ENCODE measurements at places on chromosomes 4 and X.
A peak's percentile ranks its signal among the peaks of the same experiment; 100 is the strongest.

DNA sequence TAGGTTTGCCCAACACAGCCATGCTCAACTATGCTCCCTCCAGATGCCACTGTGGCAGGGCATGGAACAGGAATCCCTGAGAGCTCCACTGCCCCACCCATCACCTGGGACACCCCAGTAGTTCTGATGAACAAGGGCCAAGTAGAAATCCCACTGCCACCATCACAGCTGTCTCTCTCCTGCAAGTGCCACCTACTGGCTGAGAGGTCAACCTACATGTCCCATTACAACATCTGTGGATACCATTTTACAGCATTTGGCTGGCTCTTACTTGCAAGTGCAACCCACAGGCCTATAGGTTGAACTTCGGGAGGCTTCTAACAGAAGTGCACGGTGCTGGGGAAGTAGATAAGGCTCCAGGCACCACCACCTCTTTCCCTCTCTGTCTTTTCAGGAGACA is 142.5 kb downstream of the CXXC4 start:
- DNase-seq = no peak

- DNase-seq = no peak
These were observed 79.4 kb upstream of the ADRA2C start for GRCh38 chr4:3686753-3687152.

GRCh38 chr4:78768452-78769180 is 7.5 kb upstream of the BMP2K start:
- DNase-seq = no peak

DNA sequence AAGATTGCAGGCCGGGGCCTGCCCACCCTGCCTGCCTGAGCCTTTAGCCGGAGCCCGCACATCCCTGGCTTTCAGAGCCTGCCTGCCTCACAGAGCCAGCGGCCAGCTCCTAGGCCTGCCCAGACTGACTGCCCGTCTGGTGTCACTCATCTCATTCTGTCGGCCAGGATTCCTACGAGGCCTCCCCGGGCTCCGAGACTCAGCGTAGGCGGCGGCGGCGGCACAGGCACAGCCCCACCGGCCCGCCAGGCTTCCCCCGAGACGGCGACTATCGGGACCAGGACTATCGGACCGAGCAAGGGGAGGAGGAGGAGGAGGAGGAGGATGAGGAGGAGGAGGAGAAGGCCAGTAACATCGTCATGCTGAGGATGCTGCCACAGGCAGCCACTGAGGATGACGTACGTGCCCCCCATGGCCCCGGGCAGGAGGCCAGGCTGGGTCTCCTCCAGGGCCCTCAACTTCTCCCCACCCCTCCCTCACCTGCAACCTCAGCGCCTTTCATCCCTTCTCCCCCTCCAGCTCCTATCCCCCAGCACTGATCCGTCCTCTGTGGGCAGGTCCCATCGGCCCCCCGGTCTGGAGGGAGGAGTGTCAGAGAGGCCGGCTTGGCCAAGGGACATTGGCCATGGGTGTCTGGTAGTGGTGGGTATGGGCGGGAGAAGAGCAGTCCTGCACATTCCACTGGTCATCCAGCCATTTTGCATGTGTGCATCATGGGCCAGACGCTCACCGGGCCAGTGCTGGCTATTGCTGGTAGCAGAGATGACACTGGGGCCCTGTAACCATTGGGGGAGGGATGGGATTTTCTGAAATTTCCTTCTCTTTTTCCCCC is 22.6 kb upstream of the UBA1 start:
- DNase-seq = no peak

DNA sequence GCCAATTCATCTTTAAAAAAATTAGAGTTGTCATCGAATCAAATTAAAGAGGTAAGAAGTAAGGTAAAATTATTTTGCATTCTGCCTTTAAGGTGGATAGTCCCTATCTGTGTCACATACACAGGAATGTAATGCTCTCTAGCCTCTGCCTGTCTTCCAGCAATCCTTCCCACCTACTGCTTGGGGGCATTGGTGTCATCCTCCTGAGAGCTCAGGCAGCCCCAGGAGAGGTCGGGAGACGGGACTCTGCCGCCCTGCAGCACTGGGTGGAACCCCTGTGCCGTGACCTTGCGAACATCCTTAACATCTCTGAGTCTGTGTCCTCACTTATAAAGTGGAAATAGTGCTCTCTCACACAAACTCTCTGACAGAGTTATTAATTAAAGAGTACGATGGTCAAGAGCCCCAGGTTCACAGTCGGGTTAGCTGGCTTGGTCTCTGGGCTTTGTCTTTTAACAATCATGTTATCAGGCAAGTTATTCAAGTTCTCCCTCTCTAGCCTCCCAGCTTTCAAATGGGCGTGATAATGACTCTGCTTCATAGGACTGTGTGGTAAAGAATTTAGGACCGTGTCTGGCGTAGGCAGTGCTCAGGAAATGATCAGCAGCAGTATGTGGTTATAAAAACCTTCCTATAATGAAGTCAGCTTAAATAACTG is 10.2 kb downstream of the TLR3 start:
- no peak for DNase-seq

GRCh38 chr4:17941731-17942130 is 79.8 kb downstream of the LCORL start:
- no peak for DNase-seq

DNA sequence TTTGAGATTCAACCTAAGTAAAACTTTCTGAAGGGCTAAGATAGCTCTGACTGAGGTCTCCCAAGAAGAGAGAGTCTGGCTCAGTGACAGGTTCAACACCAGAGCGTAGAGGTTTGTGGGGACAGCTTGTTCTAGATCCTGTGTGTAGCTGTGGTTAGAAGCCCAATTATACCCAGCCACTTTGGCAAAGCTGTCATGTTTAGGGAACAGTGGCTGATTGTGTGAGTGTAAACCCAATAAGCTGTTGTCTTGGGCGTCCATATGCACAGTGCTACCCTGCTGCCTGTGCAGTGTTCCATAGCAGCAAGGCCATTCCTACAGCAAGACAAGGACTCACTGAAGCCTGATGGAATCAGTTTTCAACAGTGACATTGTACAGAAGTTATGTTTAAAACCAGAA is 11.2 kb upstream of the SCRG1 start:
- no peak for DNase-seq

GRCh38 chr4:54525602-54526001 is 132.2 kb upstream of the KIT start:
- no peak for DNase-seq

- peak; percentile 60 for DNase-seq
These were observed 87.0 kb downstream of the BCOR start for GRCh38 chrX:40010550-40011321.

DNA sequence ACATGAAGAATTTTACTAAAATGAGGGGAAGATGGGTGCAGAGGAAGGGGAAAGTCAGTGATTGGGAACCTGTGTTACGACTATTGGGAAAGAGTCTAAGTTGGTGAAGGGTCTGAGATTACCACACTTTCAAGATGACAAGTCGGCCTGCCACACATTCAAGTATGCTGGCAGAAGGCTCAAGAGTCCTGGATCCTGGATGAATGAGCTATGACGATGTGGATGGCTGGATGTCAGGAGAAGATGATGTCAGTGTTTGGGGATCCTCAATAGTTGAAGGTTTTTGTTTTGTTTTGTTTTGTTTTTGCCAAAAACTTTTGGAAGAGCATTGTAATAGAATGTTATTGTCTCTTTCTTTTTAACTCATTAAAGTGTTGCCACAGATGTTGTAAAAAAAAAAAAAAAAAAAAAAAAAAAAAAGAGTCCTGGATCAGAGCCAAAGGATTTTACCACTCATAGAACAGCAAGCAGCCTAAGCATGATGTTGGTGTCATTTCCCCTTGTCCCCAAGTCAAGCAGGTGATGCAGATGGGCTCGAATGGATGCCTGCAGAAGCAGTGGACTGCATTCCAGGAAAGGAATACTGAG is 120.6 kb downstream of the REELD1 start:
- DNase-seq = no peak

DNA sequence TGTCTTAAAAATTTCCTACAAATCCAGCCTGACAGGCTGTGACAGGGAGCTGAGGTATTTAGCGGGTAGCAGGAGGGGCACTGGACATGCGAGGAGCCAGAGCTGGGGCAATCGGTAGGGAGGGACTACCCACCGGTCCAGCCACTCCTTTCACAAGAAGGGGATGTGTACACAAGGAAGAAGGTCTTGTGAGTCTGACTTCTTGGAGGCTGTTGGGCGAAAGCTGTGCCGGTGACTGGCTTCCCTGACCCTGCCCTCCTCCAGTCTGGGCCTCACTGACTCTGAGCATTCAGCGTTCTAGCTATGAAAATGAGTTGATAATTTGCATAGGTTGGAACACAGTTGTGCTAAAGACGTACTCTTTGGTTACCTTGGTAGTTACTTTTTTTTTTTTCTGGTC is 12.7 kb upstream of the CXCL8 start:
- no peak for DNase-seq

DNA sequence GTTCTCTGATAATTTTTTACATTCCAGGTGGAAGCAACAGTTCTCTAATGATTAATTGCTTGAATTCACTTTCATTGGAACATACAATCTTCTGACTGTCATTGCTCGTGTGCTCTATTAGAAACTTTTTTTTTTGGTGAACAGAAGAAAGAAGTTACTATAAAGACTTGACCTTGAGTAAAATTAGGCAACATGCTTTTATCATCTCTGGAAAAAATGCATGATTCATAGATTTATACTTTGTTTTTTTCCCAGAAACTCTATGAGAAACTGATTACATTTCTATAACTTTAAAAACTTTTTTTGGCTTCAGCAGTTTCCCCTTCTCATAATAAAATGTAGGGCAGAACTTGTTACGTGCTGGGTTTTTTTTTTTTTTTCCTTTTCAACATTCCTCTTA is 167.6 kb downstream of the ARHGAP10 start:
- no peak for DNase-seq

DNA sequence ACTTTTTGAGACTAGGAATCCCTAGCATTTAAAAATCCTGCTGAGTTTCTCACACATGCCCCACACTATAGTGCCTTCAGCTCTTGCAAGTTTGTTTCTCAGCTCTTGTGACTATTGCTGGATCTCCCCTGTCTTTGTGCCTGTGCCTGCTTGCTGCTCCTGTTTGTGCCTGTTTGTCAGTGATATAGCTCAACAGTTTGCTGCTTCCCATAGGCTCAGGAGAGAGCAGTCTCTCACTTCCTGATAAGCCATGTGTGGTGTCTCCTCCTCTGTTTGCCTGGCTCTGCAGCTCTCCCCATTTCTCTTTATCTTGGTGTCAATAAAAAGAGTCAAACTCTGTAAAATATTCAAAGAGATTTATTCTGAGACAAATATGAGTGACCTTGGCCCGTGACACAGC is 259.8 kb upstream of the CLNK start:
- no peak for DNase-seq

GRCh38 chr4:151347490-151348235 is 22.3 kb upstream of the SH3D19 start:
- DNase-seq = no peak

- DNase-seq = no peak
These were observed 363.9 kb downstream of the KLHL13 start for GRCh38 chrX:117752745-117753144.

DNA sequence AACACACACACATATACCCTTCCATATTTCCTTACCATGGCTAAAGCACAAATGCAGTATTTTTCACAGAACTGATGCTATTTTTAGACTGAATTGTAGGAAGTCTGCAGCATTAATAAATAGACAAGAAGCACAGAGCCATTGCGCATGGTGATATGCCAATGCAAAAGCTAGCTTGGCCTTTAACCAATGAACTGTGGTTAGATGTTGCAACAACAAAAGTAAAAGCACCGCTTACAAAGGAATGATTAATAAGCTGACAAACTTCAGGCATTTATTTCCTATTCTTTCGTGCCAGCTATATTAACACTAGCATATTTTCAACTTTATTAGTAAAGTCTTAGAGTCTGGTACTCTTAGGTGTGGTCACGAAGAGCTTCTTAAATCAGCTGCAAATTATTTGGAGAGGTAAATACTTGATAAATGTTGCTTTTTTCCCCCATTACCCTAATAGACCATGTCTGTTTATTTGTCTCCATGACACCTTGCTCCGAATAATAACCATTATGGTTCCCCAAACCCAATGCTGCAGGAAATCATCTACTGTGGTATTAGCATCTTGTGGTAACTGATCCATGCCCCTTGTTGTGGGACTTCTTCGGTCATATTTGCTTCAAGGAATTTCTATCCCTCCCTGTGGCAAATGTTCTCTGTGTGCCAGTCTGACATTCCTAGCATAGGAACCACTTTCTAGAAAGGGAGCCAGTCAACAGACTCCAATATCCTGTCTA is 306.1 kb upstream of the TAPT1 start:
- no peak for DNase-seq

DNA sequence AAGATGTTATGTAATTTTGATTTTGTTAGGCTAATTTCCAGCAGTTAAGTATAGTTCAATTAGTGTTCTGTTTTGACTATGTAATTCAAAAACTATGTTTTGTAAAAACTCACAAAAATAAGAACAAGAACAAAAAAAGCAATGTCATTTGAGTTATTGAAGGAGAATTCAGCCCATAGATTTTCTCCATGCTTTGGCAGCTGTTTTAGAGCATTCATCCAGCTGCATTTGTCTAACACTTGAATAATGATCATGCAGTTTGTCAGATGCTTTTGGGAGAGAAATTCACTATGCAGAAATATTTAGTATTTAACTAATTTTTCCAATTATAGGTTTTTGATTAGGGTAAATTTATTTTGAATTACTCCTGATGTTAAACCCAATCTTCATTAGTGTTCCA is 14.2 kb downstream of the CPE start:
- DNase-seq = no peak

DNA sequence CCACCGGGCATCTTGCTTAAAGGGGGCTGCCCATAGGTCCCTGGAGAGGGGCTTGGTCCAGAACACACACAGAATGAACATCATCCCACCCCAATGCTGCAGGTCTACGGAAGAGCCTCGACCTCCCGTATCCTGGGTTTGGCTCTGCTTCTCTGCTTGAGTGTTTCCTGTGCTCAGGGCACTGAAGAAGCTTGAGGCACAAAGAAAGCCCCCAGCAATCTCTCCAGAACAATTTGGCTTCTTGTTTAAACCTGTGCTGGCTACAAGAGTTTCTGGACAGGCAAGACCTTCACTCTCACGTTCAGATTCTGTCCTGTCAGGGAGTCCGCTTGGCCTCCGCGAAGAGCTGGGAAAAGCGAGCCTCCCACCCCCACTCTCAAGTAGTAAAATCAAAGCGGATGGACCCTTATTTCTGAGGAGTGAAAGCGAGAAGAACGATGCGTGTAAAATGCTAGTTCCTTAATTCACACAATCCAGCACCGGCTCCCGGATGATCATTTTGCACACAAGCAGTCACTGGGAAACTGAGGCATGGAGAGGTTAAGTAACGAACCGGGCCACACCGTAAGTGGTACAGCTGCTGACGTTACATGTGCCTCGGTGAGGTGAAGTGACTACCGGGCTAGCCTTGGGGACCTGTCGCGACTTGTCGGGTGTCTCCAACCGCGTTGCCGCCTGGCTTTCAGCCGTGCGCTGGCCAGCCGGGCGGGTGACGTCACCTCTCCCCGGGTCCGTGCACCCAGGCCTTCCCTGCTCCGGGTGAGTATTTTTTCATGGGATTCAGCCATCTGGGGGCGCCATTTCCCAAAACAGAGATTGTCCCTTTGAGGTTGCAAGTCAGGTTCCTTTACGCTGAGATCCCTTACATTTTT is 3.1 kb upstream of the SFRP2 start:
- peak; percentile 73 for DNase-seq

All from kidney (tissue), 22 donors.